ENCODE measurements at places on chromosomes 7 and 10. TPM values are rescaled to one million over a fixed set of nuclear protein-coding genes. Genes with fewer than 3 reads are reported as not detected.

The ABCC2 gene
- 3.4 TPM for total RNA-seq

The UTF1 gene
- total RNA-seq, result not detected

The EPHB4 gene
- total RNA-seq, result 53.1 TPM

The MYL7 gene
- total RNA-seq, result not detected

The HELLS gene
- total RNA-seq, result 86.8 TPM

The OAT gene
- 102 TPM for total RNA-seq

The ZNF485 gene
- 6.7 TPM for total RNA-seq

The ENKUR gene
- total RNA-seq, result 1.7 TPM

The LRIT1 gene
- 51.8 TPM for total RNA-seq

The C7orf57 gene
- 0.22 TPM for total RNA-seq

The RBM17 gene
- 86.9 TPM for total RNA-seq

Measured in camera-type eye (tissue), 1 donor.